ENCODE measurements at places on chromosomes 3 and 15.

DNA sequence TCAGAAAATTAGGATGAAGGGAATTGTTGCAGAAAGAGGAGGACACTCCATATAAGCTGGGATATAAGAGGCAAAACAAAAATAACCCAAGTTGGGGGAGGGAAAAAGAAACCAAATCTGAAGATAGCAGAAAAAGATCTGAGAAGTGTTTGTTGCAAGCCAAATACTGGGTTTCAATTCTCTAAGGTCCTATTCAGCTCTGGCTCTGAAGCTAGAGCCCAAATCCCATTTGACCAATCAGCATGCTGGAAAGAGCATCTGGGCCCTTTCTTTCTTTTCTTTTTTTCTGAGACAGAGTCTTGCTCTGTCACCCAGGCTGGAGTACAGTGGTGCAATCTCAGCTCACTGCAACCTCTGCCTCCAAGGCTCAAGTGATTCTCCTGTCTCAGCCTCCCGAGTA, 17.3 kb downstream of the IGDCC3 start:
- no peak for DNase-seq

DNA sequence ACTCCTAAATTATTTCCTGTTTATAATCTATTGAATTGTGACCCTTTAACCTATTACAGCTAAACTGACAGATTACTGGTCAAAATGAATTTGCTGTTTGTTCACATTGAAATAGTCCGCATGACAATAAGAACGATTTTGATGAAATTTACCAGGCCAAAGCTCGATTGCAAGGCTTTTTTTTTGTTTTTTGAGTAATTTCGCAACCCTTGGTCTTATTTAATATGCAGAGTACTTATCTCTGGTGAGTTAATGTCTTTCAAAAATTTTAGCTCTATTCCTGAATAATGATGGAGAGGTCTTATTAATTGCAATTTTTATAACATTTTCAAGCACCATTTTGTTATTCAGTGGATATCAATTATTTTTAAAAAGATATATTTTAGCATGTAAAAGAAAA, 362.4 kb downstream of the OTOL1 start:
- DNase-seq: no peak

DNA sequence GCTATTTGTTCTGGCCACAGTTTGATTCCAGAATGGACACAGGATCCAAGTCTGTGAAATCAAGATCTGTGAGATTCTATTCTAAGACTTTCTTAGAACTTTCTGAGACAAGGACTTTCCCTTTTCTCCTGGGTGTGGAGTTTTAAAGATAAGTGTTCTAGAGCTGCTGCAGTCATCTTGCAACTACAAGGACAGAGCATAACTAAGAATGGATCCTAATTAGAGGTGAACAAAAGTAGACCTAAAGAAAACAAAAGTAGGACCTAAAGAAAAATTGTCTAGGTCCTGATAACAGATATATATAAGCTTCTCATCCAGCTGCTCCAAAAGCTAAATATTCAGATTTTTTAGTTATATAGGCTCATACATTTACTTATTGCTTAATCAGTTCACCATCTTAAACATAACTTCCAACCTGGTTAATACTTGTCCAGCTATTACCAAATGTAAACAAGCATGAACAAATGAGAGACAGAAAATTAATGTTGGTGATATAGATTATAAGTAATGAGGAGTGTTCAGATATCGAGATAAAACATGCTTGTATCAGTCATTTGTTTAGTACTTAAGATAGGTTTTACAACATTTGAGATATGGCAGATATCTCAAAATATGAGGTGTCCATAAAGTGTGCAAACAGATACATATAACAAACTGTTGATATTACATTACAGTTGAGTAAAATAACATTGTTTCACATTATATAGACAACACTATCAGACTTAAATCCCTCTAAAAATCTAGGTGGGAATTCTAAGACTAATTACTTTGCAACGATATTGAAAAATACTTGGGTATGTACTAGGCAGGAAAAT, 75.1 kb downstream of the CD200 start:
- no peak for DNase-seq

DNA sequence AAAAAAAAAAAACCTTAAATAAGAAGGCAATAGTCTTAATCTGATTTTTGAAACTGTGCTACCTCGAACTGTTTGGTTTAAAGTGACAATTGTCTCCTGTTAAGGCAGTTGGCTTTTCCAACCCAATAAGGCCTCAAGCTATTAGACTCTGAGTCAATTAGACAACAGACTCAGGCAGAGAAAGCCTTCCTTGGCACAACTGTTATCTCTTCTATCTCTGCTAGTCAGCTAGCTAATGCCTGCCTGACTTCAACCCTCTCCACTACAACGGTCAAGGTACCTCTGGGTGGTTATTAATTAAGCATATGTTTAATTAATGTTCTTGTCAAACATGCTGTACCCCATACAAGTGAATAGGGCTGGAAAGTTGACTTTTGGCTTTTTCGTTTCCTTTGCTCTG, 110.2 kb upstream of the NLGN1 start:
- no peak for DNase-seq

DNA sequence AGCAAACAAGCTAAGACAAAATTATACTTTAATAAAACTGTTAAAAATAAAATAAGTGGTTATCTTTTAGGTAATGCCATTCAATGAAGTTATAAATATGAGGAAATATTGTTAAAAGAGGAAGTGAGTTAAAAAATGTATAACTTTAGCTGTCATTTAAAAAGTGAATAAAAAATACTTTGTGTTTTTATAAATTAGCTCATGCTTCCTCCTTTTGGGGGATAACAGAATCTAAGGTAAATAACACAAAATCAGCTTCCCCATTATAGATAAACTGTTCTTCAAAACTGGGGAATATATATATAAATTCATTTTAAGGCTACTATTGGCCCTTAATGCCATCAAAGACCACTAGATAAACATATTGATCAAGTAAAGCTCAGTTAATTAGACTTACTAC, 113.7 kb upstream of the AADACL2 start:
- no peak for DNase-seq
